Heart left ventricle (tissue), 16 donors: ENCODE measurements at places on chromosomes 1 and 21.
A peak's percentile ranks its signal among the peaks of the same experiment; 100 is the strongest.

DNA sequence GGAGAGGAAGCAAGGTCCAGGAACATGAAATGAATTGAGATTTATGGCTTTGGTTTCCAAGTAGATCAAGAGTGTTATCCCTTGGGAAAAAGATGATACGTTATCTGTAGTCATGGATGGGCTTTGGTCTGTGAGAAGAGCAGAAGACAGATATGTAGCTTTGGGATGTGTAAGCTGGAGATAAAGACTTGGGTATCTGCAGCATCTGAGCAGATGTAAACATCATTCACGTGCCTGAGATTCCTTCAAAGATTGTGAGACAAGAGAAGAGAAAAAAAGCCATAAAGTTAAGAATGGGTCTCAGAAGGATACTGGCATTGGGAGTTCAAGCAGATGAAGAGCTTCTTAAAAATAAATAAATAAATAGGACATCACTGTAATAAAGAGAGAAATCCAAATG lies 217.8 kb downstream of the PTPRC start:
- no peak for DNase-seq

- no peak for DNase-seq
Observed at GRCh38 chr1:230717251-230717650, 3.3 kb upstream of the AGT start.

- DNase-seq = no peak
Observed at GRCh38 chr1:83882906-83883305, 116.0 kb downstream of the TTLL7 start.

DNA sequence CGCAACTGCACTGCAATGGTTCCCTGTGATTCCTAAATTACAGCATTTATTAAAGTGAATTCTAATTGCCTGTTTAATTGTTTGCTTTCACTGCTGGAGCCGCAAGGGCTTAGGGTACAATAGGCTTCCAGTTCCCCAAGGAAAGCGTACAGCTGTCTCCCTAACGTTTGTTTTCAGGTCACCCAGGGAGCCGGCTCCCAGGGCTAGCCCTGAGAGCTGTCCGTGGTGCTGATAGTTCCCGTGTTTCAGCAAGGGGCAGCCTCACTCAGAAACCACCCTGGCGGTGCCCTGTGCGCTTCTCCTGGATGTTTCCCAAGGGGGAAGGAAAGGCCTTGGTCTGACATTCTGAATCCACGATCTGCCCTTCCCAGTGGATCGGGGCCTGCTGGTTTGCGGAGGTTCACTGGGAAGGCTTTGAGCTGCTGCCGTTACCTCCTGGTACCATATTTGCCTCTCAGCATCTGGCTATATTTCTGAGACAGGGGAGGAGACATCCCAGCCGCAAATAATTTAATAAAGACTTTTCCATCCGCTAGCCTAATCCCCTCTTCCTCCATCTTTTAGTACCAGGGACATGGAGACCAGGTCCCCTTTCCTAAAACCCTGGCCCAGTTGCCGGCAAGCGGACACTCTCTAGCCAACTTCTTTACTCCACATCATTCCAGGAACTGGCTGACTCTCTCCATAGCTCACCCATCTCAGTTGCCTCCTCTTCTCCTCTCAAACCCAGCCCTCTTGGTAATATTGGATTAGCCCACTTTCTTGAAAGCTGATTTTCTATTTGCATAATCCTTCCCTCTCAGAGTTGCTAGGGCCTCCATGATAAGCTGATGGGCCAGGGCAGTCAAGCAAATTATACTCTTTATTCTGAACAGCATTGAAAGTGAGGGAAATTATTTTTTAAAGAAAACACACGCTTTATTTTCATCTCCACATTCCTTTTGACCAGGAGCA lies 149.0 kb downstream of the IGSF21 start:
- DNase-seq = peak; percentile 62

- no peak for DNase-seq
Observed at GRCh38 chr1:173148971-173149370, 58.2 kb downstream of the TNFSF4 start.

- no peak for DNase-seq
Observed at GRCh38 chr1:217977943-217978342, 307.1 kb upstream of the RRP15 start.

- DNase-seq = no peak
Observed at GRCh38 chr1:152107031-152107983, 7.9 kb downstream of the TCHH start.

DNA sequence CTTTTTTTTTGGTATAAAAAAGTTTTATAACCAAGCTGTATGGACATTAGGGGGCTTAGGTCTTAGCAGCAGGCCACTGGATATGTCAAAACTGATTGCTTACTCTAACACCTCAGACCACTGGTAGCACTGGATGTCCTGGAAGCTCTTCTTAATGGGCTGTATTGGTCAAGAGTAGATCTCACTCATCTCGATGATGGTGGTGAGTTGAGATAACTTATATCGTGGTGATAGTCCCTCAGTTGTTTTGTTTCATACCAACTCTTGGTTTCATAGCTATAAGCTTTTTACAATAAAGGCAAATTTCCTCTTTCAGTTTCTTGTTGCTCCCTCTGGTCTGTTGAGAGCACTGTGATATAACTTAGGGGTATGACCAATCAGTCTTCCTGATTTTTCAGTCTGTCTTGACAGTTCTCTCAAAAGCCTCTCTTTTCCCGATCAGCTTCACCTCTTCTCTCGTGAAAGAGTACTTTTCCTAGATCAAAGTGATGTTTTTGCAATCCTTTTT lies 9.7 kb upstream of the AGO1 start:
- DNase-seq = no peak

DNA sequence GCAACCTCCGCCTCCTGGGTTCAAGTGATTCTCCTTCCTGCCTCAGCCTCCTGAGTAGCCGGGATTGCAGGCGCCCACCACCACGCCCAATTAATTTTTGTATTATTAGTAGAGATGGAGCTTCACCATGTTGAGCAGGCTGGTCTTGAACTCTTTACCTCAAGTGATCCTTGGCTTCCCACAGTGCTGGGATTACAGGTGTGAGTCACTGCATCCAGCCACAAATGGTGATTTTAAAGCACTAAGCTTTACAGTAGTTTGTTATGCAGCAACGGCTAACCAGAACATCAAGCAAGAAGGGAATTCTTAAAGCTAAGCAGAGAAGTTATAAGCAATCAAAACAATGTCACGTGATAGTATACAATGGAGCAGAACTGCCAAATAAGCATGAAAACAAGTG lies 65.7 kb downstream of the NVL start:
- DNase-seq = no peak

DNA sequence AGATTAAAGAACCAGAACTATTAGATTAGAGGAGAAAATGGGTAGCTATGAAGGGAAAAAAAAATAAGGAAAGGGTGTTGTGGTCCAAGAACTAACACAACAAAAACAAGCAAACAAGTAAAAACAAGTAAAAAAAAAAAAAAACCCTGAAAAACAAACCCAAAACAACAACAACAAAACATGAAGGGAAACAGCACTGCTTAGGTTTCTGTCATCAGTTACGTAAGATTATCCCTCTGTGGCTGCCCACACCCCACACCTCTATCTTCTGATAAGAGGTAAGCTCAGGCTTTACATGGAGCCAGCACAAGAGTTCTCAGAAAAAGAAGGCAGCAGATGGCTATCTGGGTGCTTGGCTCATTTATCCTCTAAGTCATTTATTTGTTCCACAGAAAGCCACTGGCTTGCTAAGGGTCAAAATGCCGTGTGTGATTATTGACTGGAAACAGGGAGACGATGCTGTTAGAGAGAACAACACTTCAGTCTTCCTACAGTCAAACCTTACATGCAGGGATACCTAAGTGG lies 57.5 kb downstream of the KIAA0319L start:
- no peak for DNase-seq

- no peak for DNase-seq
Observed at GRCh38 chr1:20684050-20684620, 23.0 kb upstream of the DDOST start.

GRCh38 chr1:229377429-229377828 lies 34.6 kb upstream of the CCSAP start:
- no peak for DNase-seq

GRCh38 chr21:41240040-41240439 lies 72.1 kb downstream of the BACE2 start:
- no peak for DNase-seq

DNA sequence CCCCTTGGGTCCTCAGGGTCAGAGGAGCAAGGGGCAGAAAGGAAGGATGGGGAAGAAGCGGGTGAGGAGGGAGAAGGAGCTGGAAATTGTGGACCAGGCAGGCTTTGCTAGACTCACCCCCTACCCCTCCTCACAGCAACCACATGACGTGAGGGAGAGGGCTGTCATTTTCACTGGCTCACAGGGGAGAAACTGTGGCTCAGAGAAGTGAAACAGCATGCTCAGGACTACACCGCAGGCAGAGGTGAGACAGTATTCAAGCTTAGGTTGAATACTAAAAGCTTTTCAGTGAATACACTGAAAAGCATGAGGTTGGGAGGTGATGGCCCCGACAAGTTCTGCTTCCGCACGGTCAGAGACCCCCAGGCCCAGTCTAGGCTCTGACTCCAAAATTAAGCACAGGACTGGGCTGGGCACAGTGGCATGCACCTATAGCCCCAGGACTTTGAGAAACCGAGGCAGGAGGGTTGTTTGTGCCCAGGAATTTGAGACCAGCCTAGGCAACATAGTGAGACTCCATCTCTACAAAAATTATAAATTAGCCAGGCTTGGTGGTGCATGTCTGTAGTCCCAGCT lies 1.2 kb upstream of the CLEC20A start:
- DNase-seq = no peak

DNA sequence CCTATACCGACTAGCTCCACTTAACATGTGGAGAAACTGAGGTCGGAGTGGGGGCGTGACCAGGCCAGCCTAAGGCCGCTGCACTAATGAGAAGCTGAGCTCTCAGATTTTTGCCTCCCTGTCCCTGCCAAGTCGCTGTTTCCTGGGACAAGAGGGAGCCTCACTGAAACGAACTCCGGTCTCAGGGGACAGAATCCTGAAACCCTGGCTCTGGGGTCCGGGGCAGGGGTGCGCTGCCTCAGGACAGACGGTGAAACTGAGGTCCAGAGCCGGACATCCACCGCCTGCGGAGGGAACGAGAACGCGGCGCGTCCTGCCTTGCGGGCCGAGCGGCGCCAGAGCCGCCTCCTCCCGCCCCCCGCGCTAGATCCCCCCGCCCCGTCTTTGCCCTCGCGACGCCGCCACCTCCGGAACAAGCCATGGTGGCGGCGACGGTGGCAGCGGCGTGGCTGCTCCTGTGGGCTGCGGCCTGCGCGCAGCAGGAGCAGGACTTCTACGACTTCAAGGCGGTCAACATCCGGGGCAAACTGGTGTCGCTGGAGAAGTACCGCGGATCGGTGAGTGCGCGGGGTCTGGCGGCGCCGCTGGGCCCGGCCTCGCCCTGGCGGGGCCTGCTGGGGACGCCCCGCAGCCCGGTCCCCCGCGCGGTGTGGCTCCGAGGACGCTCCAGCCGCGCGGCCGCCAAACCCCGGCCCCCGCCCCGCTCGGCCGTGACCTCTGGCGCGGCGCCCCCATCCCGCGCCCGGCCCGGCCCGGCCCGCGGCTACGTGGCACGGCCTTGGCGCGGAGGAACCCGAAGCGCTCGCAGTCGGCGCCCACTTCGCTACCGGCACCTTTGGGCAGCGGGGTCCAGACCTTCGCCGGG lies at the start of gene GPX7:
GPX7 (plus strand) TSS at position 381 of the 865 bp plus-strand sequence; CDS start at position 420, 39 bp downstream.
- peak; percentile 68 for DNase-seq

DNA sequence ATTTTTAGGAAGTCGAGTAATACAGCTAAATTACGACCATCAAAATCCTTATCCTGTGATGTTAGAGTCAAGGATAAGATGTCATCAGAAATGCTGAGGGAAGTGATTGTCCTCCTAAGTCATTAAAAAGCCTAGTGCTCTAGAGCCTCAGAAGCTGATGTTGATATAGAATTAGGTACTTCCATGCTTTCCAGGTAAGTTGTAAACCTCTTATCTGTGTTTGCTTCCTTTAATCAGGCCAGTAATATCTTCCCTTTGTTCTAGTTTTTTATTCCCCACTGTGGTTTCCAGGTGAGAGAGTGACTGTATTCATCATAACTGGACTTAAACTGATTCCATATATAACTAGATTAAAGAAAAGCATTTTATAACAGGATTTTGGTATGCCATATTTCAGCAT lies 44.4 kb downstream of the SMG7 start:
- no peak for DNase-seq

DNA sequence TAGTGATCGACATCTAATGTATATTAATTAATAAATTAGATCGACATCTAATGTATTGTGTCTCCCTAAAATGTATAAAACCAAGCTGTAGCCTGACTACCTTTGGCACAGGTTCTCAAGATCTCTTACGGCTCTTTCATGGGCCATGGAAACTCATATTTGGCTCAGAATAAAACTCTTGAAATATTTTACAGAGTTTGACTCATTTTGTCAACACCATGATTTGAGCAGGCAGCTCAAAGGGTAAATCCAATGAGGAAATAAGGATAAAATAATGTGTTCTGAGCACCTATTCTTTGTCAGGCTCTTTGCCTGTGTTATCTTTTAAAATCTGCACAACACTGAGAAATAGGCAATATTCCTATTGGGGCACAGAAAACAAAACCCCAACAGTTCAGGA lies 223.4 kb upstream of the DUSP10 start:
- DNase-seq = no peak

GRCh38 chr21:42277593-42277992 lies 37.6 kb downstream of the TFF3 start:
- no peak for DNase-seq

- no peak for DNase-seq
Observed at GRCh38 chr1:171545523-171545922, 60.2 kb downstream of the PRRC2C start.

DNA sequence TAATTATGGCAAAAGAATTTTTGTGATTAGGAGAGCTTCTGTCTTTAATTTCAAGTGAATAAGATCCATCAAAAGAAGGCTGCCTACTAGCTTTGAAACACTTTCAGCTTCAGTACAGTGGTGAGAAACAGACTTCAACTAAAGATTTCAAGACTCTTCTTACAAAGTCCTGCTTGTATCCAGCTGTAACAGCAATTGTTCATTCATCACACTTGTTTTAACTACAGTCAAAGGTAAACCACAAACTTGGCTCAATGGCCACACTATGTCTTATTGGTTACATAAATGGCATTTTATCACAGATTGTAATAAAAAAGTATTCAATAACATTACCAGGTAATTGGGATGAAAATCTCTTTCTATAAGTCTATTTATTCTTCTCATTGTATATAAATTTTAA lies 59.2 kb downstream of the WARS2 start:
- no peak for DNase-seq

GRCh38 chr1:159867664-159868026 lies 5.2 kb upstream of the VSIG8 start:
- DNase-seq = no peak

DNA sequence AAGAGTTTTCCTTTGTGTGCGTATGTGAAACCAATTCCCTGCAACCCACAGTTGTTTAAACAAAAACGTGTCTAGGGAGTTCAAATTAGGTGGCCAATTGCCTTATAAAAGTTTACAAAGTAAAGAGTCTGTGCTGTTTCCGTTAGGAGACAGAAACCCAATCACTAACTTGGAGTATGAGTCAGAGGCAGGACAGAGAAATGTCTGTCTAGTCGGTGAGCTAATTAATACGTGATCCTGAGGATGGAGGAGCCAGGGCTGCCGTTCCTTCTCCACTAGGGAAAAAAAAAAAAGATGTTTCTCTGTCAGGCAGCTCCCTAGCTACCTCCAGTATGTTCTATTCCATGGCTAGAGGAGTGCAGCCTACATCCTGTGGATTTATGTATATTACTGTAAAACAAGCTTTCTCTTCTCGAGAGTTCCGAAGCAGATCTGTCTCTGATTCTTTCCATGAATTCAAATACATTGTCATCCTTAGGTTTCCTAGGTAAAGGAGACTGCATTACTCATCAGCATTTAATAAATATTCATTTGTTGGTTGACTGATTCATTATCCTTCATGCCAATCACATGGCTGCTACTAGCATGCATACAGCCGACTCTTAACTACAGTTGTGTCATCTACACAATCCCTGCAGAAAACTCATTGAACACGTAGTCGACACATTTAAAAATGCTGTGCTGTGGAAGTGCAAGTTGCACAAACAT lies 430.6 kb downstream of the KIF26B start:
- no peak for DNase-seq
